ENCODE measurements at places on chromosomes 4 and X. TPM values are rescaled to one million over a fixed set of nuclear protein-coding genes. Genes with fewer than 3 reads are reported as not detected.

Gene IGSF1
- not detected for total RNA-seq

Gene FAM47E
- total RNA-seq: 3.6 TPM

Gene AMOT
- 14.7 TPM for total RNA-seq

Gene ELOVL6
- 4.7 TPM for total RNA-seq

Gene CFP
- 14.9 TPM for total RNA-seq

Gene DCAF4L1
- 0.38 TPM for total RNA-seq

Gene APLN
- total RNA-seq: 7.9 TPM

Gene CTAG2
- not detected for total RNA-seq

Gene DAPP1
- 8.9 TPM for total RNA-seq

Gene NHS
- 2.5 TPM for total RNA-seq

Gene NSUN7
- 5.7 TPM for total RNA-seq

GRCh38 chrX:115147220-115147619 is 42.0 kb upstream of the RBMXL3 start:
- DNase-seq: no peak
- no peaks in the 10 kb centered on the region for H3K27me3 ChIP-seq
- H3K4me1 ChIP-seq: no peaks in the 10 kb centered on the region
- H3K36me3 ChIP-seq: no peaks in the 10 kb centered on the region
- H3K27ac ChIP-seq: no peak overlapping the region
- no peak overlapping the region for H3K4me3 ChIP-seq

DNA sequence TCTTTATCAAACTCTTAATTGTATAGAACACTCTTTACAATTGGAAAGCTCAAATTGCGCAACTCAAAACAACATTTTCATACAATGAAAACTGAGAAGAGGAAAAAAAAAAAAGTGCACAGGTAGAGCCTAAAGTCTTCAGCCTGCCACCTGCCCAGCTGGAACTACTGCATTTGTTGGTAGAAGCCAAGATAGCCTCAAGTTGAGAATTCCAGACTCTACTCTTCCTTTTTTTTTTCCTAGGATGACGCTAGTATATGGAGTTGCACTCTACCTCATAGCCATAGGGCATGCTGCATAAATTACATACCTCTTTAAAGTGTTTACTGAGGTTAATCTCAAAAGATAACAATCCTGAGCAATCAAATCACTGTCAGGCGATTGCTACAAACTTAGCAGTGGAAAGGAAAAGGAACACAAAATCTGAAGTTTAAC is 13.6 kb downstream of the ABCG2 start:
- no peaks in the 10 kb centered on the region for H3K36me3 ChIP-seq
- H3K4me3 ChIP-seq: no peak overlapping the region
- H3K27me3 ChIP-seq: no peaks in the 10 kb centered on the region

- no peaks in the 10 kb centered on the region for H3K4me1 ChIP-seq
- no peak overlapping the region for H3K4me3 ChIP-seq
Measured at GRCh38 chr4:78361621-78362120, 189.9 kb upstream of the ANXA3 start.

DNA sequence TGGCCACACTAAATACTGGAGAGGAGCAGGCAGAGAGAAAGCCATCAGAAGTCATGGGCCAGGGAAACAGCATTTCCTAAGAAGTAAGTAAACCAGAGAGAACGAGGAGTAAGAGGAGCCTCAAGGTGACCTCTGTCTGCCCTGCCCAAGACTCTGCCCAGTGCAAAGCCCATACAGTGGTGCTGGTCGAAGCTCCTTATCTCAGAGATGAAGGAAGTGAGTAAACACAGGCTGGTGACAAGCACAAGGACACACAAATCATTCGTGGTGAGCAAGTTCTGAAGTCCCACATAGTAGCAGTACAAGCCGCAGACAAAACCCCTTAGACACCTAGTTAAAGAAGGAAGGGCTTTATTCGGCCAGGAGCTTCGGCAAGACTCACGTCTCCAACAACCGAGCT is 62.7 kb downstream of the DCTD start:
- no peak overlapping the region for H3K4me3 ChIP-seq
- H3K27me3 ChIP-seq: no peaks in the 10 kb centered on the region
- no peaks in the 10 kb centered on the region for H3K4me1 ChIP-seq
- H3K36me3 ChIP-seq: no peaks in the 10 kb centered on the region
- no peak for DNase-seq
- no peak overlapping the region for H3K27ac ChIP-seq

GRCh38 chrX:16836371-16836770 is 33.8 kb downstream of the RBBP7 start:
- no peaks in the 10 kb centered on the region for H3K4me1 ChIP-seq
- peaks cover 24% of the 10 kb centered on the region for H3K36me3 ChIP-seq
- no peak overlapping the region for H3K4me3 ChIP-seq
- DNase-seq: no peak
- no peaks in the 10 kb centered on the region for H3K27me3 ChIP-seq

DNA sequence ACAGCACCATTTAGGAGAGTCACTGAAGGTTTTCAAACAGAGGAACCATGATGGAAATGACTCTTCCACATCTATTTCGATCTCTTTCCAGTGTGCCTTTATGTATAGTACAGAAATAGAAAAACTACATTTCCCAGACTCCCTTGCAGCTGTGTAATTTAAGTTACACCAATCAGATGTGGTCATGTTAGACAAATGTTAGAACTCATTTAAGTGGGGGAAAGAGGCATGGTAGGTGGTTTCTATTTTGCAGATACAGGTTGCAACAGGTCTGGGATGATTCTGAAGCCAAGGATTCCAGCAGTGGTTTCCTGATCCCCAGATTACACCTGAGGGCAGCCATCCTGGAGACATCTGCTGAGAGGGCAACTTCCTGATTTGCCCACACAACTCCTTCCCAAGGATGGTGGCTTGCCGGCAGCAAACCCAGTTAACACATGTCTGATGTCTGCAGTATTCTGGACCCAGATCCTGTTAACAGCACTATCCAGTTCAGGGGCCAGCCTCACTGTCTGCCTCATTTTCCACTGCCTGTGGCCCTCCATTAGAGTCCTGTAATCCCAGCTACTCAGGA is 38.7 kb upstream of the PDK3 start:
- no peak overlapping the region for H3K4me3 ChIP-seq
- no peak for DNase-seq
- no peak overlapping the region for H3K27ac ChIP-seq
- no peaks in the 10 kb centered on the region for H3K4me1 ChIP-seq
- H3K36me3 ChIP-seq: no peaks in the 10 kb centered on the region

DNA sequence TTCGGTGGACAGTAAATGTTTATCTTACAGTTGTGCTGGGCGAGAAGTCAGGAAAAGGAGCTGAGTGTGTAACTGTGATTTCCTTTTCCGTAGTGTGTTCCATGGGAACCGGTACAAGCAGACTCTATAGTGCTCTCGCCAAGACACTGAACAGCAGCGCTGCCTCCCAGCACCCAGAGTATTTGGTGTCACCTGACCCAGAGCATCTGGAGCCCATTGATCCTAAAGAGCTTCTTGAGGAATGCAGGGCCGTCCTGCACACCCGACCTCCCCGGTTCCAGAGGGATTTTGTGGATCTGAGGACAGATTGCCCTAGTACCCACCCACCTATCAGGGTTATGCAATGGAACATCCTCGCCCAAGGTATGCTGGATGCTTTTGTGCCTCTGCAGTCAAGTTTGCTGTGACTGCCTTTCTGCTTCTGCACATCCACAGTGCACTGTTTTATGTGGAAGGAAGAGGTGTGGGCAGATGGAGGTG is 27.4 kb downstream of the NOCT start:
- H3K4me3 ChIP-seq: no peak overlapping the region
- H3K4me1 ChIP-seq: peaks cover 4% of the 10 kb centered on the region
- no peak for DNase-seq
- peak overlapping the region; percentile 32 for H3K27ac ChIP-seq
- peaks cover 26% of the 10 kb centered on the region for H3K36me3 ChIP-seq
